CMK (cell line): ENCODE measurements at places on chromosomes 13 and 19.

GRCh38 chr19:42693760-42694350 lies 46.4 kb downstream of the PSG3 start:
- no peak for DNase-seq

GRCh38 chr13:46947425-46948191 lies 50.8 kb upstream of the HTR2A start:
- no peak for DNase-seq

DNA sequence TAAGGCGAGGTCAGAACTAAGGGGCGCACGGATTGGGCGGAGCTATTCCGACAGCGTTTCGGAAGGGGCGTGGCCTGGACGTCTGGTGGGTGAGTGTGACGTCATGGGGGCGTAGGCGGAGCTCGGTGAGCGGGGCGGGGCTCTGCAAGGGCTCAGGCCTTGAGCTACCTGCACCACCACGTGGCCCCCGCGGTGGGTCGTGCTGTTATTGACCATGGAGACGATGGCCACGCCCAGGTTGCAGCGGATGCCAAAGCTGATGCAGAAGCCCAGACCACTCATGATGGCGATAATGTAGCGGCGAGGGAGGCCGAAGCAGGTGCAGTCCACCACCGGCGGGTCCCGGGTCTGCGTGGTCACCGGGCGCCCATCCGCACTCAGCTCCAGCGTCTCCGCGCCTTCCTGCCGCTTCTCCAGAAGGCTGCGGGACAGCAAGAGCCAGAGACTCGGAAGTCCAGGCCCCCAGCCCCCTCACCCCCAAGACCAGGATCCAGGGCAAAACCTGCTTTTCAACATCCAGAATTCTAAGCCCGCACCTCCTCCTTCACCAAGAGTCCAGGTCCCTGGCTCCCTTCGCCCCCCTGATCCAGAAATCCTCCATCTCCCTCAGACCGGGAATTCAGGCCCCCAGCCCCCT lies 4.8 kb downstream of the SLC17A7 start:
- no peak for DNase-seq

GRCh38 chr13:78376033-78376432 lies 227.3 kb downstream of the POU4F1 start:
- no peak for DNase-seq

GRCh38 chr19:14031719-14032480 lies at the start of gene IL27RA:
IL27RA (plus strand) TSS chr19:14031762; CDS start chr19:14031873, 111 bp downstream.
- peak; percentile 88 for DNase-seq

- no peak for DNase-seq
These were observed 71.6 kb upstream of the TM9SF2 start for GRCh38 chr13:99429670-99430069.

- DNase-seq: no peak
These were observed 180.9 kb downstream of the GPC5 start for GRCh38 chr13:91579320-91579719.

DNA sequence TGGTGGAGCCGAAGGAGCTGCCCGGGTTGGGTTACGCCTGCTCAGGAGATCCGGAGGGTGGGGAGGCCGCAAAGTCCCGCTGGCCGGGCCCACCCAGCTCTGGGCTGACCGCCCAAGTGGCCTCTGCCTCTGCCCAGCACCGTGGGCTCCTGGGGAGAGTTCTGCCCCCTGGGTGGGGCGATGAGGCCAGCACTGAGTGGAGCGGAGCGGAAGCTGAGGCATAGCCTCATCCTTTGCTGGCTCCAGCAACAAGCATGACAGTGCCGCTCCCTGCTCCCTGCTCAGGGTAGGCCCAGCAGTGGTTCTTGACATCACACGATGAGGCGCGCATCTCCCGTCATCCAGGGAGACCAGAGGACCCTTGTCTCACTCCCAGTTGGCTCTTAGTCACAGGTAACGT lies 22.5 kb downstream of the CCDC8 start:
- no peak for DNase-seq

- no peak for DNase-seq
These were observed 3.6 kb downstream of the ARHGAP45 start for GRCh38 chr19:1070576-1070930.

DNA sequence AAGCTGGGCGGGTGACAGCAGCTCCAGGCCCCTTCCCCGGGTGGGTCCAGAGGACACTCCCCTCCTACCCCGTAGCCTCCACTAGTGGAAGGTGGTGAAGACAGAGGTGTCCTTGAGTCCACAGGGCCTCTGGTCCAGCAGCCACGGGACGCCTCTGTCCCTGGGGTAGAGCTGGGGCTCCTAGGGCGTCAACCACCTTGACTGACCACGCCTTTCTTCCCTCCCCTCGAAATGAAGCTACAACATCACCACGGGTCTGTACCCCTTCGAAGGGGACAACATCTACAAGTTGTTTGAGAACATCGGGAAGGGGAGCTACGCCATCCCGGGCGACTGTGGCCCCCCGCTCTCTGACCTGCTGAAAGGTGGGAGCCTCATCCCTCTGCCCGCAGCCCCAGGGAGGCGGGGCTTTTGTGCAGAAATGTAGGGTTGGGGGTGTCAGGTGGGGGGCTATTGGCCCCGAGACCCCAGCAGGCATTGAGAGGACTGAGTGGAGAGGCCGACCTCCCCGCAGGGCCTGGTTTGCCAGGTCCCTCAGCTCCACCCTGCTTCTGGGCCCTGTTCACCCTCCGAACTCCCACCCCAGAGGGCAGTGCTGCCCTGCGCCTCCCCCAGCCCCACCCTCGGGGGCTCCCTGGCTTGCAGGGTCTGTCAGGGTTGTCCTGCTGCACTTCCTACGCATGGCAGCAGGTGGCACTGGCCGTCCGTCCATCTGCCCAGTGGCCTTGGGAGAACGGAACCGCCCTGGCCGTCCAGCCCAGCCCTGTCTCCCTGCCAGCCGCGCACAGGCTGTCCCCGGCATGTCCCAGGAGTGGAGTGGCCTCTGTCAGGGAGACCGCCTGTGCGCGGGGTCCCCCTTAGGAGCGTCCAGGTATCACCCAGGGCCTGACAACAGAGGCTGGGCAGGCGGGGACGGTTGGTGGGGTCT lies 15.7 kb downstream of the STK11 start:
- no peak for DNase-seq

- no peak for DNase-seq
These were observed 13.1 kb downstream of the CILP2 start for GRCh38 chr19:19550972-19551852.

- DNase-seq: no peak
These were observed 117.6 kb downstream of the MIPEP start for GRCh38 chr13:23771552-23771951.

- no peak for DNase-seq
These were observed 93.2 kb upstream of the SERP2 start for GRCh38 chr13:44280456-44280855.

GRCh38 chr13:60944863-60945262 lies 470.8 kb downstream of the PCDH20 start:
- DNase-seq: no peak

DNA sequence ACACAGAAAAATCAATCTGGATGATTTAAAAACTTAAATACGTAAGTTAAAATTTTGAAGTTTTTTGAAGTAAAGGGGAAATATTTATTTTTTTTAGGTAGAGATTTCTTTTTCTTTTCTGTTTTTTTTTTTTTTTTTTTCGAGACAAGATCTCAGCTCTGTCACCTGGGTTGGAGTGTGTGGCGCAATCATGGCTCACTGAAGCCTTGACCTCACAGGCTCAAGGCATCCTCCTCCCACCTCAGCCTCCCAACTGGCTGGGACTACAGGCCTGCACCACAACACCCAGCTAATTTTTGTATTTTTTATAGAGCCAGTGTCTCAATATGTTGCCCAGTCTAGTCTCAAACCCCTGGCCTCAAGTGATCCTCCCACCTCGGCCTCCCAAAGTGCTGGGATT lies 120.4 kb upstream of the CLDN10 start:
- DNase-seq: no peak

GRCh38 chr19:56966225-56966696 lies 125.7 kb upstream of the PEG3 start:
- DNase-seq: no peak

- no peak for DNase-seq
These were observed 977 bp downstream of the PCDH20 start for GRCh38 chr13:61414686-61415057.

GRCh38 chr19:40348961-40349507 lies 539 bp downstream of the PLD3 start:
- DNase-seq: peak; percentile 41

DNA sequence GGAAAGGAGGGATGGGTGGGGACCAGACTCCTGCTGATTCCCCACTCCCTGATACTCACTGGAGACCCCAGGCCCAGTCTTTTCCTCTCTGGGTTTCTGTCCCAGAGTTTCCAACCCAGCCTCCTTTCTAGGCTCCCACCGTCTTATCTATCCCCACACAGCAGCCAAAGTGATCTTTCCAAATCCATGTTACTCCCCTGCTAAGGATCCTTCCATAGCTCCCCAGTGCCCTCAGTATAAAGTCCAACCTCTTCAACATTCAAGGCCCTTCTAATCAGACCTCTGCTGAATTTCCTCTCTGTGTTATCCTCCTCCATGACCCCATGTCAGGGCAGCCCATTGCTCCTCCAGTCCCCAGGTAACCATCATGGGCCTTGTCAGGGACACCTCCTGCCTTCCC lies 1.3 kb upstream of the TGFB1 start:
- no peak for DNase-seq

GRCh38 chr19:33208371-33208895 lies 14.3 kb downstream of the LRP3 start:
- peak; percentile 12 for DNase-seq

- DNase-seq: no peak
These were observed 22.6 kb downstream of the MCF2L start for GRCh38 chr13:112991609-112992008.

DNA sequence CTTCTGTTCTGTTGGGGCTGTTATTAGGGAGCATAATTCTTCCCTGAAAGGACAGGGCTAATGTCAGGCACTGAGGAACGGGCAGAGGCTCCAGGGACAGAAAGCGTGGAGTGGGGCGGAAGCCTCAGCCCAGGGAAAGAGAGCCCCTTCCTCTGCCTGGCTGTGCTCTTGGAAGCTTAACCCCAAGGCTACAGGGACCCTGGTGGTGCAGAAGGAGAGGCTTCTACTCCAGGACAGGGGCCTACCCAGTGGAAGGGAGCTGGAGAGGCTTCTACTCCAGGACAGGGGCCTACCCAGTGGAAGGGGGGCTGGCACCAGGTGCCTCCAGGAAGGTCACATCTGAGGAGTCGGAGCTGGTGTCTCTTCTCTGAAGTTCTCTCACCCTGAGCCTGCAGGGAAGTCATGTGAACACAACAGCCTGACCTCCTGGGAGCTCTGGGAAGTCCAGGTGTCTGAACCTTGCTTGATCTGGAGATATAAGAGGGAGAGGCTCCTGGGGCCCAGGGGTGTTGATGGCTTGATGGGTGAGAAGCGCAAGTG lies 159.5 kb upstream of the SOX1 start:
- DNase-seq: no peak

DNA sequence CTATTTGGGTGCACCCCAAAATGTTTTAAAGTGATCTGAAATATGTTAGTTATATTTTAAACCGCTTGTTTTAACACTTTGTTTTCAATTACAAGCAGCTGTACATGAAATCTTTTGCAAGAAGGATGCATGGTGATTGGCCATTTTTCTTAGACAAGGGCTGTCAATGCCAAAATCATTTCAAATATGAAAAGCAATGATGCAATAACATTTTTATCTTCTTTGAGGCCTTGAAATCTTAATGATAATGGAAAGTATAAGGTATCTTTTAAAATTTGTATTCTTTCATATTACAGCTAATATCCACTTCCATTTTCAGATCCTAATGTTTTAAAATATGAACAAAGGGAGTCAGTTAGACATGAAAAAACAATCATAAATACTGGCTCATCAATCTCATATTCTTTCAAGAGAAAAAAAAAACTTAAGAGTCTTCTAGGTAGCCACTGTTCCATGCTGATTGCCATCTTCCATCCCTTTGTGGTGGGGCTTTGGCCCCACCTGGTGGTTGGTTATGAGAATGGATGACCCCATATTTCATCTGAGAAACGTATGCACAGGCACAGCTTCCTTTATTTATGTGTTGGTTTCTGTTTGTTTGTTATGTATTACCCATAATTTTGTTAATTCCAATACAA lies 330.3 kb upstream of the MIR17HG start:
- DNase-seq: peak; percentile 57

GRCh38 chr19:46271481-46272197 lies 25.2 kb upstream of the HIF3A start:
- DNase-seq: no peak

GRCh38 chr19:38742296-38742695 lies 2.0 kb downstream of the CAPN12 start:
- no peak for DNase-seq

DNA sequence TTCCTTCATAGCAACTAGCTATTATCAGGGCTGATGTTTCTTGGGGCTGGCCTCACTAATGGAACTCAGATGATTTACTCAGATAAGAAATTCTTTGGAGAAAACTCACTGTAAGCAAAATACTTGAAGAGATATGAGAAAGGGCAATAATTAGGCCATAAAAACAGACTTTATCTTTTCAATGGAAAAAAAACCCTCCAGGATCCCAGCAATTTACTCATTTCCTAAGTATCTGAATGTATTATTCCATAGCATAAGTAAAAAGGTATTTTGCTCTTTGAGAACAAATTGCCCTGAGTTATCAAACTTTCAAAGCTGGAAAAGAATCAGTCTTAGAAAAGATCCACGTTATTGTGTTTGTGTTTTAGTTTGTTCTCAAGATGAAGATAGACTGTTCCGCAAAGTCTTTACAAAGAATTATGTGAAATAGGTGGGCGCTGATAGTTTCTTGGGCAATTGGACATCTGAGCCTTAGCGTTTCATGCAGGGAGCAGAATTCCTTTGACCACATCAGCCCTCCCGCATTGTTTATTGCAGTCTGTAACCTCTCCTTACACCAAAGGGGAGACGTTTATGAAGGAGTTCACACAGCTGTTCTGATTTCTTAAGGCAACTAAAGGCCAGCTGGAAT lies 29.1 kb upstream of the CSNK1A1L start:
- no peak for DNase-seq

DNA sequence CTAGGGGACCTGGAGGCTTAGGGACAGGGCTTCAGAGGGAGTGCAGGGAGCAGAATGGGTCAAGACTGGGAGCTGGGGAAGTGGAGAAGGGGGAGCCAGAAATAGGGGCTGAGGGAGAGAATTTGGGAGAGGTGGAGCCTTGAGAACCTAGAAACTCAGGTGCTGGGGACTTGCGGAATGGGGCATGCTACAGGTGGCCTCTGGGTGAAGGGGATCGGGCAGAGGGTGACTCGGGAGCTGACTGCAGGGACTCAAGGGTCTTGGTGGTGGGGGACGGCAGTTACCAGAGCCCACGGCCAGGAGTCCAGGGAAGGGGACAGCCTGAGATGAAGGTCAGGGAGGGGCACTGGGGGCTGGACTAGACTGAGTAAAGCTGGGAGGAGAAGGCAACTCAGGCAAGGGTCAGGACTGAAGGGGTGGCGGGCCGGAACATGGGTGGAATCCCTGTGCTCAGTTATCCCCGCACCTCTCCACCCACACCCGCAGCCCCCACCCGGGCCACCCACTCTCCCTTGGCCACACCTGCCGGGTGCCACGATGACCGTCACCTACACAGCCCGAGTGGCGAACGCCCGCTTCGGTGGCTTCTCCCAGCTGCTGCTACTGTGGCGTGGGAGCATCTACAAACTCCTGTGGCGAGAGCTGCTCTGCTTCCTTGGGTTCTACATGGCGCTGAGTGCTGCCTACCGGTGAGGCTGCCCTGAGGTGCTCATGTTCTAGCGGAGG lies 628 bp downstream of the BEST2 start:
- no peak for DNase-seq
